ENCODE measurements at places on chromosomes 1 and 21.

GRCh38 chr1:39110882-39111281 is 84.7 kb downstream of the NDUFS5 start:
- no peak for DNase-seq

DNA sequence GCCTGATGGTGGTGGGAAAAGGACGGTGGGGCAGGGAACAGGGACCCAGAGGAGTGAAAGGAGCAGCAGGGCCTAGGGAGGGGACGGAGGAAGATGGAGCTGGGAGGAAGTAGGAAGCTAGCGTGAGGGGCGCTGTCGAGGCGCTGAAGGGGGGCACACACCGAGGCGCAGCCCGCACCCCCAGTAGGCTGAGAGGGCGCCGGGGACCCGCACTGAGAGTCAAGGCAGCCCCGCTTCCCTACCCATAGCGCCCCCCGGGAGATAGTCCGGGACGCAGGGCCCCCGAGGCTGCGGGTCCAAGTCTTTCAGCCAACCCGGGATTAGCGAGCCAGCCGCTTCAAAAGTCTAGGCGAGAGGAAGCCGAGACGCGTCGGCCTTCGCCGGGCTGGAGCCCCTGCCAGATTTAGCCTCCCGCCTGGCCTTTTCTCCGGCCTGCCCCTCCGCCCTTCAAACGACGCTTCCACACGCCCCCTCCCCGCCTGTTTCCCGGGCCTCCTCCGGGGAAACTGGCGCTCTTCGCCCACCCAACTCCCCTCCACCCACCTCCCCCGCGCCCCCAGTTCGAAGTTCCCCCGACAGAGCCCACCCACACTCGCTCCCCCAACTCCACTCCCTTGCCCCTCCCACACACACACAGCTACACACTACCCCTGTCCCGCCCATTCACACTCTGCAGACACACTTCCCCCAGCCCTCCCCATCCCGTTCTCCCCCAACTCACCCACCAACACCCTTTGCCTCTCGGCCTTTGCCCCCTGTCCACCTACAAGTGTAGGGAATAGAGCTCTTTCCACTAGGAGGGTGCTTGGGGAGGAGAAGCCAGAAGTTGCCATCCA is 7.8 kb upstream of the PROX1 start:
- DNase-seq, result no peak

GRCh38 chr1:45263132-45263531 is 56.7 kb upstream of the ZSWIM5 start:
- no peak for DNase-seq

- peak; percentile 23 for DNase-seq
These were observed 32.0 kb downstream of the TRIM67 start for GRCh38 chr1:231193710-231194340.

GRCh38 chr1:180210008-180210620 is 19.9 kb upstream of the LHX4 start:
- no peak for DNase-seq

DNA sequence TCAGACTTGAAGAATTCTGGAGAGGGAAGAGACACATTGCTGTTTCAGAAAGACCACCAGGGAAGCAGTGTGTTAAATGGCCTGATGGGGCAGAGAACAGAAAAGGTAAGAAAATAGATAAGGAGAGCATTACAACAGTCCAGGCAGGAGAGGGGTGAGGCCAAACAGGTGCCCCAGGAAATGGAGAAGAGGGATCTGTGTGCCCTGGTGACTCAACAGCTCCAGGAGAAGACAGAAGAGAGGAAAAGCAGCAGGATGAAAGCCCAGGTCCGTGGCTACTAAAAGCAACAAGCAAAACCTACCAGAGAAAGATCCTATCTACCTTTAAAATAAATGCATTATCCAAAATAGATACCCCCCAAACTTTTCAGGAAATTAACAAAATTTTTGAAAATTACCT is 9.2 kb downstream of the TP53BP2 start:
- DNase-seq, result no peak

- no peak for DNase-seq
These were observed 18.6 kb downstream of the NR5A2 start for GRCh38 chr1:200046115-200046514.

- no peak for DNase-seq
These were observed 33.5 kb downstream of the EPHA10 start for GRCh38 chr1:37731312-37732019.

DNA sequence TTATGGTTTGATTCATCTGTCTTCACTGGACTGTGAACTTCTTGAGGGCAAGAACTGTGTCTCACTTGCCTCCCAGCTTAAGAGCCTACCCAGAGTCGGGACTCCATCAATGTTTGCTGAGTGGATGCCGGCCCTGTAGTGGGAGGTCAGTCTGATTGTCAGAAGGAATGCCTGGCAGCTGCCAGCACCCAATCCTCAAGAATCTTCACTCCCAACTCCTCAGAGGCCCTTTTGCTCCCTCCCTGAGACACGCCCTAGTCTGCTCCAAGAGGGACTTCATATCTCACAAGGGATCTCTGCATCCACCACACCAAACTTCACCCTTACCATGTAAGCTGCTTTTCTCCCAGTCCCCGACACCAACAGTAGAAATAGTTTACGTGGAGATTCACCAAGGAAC is 15.2 kb upstream of the KDM4A start:
- no peak for DNase-seq

- DNase-seq, result no peak
These were observed 458.4 kb downstream of the SMYD3 start for GRCh38 chr1:246048693-246049092.

GRCh38 chr1:244077473-244078220 is 26.6 kb downstream of the ZBTB18 start:
- peak; percentile 59 for DNase-seq

DNA sequence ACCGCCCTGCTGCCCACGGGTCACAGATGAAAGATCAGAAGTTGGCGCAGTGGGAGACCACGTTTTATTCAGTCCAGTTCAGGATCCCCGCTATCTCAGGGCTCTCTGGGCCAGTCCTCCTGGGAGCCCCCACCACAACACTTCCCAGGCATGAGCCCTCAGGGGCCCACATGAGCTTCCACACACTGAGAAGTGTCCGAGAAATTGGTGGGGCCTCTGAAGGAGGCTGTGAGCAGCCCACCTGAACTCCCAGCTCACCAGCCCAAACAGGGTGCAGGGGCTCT is 12.1 kb downstream of the TRIM46 start:
- DNase-seq, result no peak

- DNase-seq, result peak; percentile 73
These were observed 71.8 kb downstream of the CD58 start for GRCh38 chr1:116498789-116499628.

DNA sequence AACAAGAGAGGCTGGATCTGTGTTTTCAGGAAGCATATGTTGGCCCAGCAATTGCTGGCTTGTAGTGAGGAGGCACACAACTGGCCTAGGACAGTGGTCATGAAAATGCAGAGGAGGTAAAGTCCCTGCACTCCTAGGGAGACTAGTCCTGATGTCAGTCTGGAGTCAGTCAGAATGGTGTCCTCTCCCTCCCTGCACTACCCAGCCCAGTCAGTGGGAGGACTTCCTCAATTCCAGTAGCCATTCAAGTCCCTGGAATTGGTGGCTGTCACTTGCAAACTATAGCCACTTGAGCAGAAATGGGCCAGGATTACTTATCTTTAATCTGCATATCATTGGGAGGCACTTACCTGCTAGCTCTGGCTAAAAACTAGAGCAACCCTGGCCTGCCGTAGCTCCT is 18.6 kb downstream of the NDUFS5 start:
- DNase-seq, result peak; percentile 39

- no peak for DNase-seq
These were observed 101.8 kb downstream of the NFIA start for GRCh38 chr1:61184040-61184713.

DNA sequence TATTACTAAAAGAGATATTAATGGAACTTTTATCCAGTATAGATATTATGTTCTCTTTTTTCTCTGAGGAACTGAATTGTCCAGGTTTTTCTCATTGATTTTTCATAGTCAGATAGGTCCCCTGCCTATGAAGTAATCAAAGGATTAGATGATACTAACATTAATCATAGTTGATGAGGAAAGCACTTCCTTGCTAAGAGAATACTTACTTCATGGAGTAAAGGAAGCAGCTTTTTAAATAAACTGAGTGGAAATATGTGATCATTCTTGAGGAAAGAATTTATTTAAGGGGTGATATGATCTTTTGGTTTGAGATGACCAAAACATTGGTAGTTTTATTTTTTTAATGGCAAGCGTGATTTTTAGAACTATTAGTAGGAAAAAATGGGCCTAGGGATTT is 58.9 kb downstream of the SWT1 start:
- no peak for DNase-seq

DNA sequence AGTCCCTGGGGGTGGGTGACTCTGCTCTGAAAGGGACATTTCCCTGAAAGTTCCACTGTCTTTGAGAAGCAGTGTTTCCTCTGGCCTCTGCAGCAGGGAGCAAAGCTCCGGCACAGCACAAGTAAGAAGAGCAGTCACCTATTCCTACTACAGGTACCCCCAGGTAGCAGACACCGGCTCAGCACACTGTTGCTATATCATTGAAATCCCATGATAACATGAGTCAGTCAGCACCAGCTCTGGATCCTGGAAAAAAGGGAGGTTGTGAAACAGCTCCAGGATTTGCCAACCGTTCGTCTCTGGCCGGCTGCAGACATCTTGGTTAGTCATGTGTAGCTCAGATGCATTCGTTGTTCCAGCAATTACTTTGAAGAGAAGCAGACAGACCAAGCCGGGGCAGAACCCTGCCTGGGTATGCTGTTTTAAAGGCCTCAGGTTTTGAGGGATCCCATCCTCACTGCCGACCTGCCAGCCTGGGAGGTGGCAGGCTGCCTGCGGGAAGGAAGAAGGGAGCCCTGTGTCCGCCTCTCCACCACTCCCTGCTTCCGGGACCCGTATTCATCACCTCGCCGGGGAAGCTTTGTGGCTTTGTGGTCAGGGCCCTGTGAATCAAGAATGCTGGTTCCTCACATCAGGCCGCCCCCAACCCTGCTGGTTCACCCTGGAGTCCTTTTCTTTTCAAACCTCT is 139.2 kb downstream of the CLIC6 start:
- peak; percentile 70 for DNase-seq

DNA sequence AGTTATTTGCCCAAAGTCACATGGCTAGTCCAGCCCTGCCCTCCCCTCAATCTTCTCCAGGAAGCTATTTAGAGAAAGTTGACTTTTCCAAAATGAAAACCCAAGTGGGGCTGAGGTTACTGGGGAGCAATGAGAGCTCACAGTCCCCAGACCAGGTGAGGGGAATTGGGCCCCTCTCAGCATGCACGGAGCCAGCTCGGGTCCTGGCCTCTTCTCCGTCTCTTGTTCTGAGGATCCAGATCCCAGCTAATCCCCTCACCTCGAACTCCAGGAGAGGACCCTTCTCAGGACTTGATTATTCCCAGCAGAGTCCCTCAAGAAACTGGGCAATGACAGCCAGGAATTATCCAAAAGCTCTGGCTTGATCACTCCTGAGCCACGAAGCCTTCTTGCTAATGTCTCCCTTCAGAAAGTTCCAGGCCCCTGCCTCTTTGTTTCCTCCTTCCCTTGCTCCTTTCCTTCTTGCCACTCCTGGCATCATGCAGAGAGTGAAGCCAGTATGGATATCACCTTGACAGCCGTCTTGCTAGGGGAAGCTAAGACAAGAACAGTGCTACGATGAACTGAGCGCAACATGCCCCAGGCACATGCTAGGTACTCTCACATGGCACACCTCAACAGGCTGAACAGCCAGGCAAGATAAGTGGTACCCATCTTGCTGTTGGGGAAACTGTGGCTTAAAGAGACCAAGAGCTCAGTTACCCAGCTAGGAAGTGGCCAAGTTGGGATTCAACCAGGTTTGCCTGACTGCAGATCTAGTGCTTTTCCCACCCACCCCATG is 51.9 kb downstream of the KLHDC7A start:
- no peak for DNase-seq

- DNase-seq, result no peak
These were observed 39.8 kb downstream of the ASTN1 start for GRCh38 chr1:177124577-177125278.

DNA sequence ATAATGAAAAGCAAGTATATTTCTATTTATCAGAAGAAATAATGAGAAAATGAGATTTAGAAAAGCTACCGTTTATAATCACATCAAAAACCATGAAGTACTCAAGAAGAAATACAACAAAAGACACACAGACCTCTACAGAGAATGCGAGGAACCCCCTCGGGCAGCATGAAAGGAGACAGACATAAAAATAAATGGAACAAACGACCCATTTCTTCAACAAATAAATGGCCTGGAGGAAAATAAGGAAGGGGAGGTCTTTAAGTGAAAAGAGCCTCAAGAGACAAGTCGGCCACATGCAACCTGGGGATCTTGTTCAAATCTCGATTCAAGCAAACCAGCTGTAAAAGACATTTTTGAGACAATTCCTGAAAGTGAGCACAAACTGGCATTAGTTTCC is 6.0 kb downstream of the CFAP74 start:
- DNase-seq, result no peak

DNA sequence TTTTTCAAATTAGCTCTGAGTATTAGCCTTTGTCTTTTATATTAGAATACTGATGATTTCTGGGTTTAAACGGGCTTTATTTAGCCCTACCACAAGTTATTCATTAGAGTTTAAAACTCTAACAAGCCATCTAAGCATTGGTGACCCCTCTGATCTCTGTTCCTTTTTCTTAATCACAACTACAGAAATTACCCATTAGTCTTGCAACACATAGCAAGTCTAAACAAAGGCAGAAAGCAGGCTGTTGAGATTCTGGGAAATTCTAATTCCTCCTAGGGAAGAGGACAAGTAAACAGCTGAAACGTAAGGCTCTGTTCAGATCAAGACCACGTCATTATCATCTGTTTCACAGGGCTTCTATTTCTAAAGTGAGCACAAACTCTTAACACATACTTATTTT is 491.2 kb upstream of the ZRANB2 start:
- peak; percentile 81 for DNase-seq

DNA sequence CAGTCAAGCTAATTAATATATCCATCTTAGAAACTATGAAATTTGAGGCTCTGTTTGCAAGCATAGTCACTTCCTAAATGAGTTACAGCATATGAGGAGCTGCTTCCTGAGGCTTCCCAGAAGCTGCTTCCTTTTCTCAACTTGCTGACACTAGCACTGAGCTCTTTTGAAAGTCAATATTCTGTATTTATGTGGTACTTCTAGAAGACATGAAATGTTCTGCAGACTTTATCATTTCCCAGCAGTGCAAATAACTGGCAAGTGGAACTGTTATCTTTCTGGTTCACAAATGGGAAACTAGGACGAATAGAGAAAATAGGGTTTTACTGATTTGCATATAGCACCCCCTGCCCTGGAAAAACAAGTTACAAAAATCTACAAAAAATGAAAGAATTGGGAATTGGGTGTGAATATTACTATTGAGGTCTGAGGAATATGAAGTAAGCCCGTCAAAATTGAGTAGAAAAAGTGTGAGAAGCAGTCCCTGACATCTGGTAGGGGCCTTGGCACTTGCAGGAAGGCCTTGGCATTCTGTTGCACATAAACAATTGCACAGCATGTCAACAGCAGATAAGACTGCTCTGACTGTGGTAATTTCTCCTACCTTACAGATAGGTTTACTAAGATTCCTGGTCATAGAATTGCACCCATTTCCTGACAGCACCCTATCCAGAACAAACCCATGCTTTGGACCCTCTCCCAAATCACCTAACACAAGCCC is 7.1 kb downstream of the GIPC2 start:
- no peak for DNase-seq

GRCh38 chr1:9798236-9799130 is 25.3 kb downstream of the CLSTN1 start:
- peak; percentile 44 for DNase-seq

Data from MV-4-11 (cell line).